ENCODE measurements at places on chromosomes 6 and 20.

GRCh38 chr20:577167-577791 is 32.8 kb downstream of the TCF15 start:
- no peak for DNase-seq

DNA sequence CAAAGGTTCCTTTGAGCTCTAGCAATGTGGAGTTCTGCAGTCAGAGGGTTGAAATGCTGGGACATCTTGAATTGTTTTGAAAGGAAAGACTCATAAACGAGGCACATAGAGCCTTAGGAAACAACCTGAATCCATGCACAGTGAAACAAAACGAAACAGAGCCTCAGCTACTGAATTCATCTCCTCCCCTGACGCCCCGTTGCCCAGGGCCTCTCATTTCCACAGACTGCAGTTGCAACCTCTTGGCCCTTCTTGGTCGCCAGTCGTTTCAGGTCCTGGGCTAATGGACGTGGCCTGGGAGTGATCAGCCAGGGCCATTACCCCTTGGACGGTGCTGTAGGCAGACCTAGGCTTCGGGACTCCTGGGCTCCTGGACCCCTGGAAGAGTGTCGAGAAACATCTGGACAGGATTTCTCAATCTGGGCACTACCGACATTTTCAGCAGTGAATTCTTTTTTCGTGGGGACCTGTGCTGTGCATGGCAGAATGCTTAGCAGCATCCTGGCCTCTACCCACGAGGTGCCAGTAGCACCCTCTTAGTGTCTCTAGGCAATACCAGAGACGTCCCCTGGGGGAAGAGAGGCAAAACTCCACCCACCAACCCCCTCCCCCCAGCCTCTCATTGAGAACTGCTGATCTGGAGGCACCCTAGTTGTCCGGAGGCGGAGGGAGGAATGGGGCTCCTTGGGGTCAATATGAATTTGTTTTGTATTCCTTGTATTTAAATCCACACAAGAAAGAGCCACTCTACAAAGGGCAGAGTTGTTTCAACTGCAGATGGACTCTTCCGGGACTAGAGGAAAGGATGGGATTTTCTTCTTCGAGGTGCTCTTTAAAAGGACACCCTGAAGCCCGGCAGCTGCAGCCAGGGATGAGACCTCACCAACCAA is 50.2 kb downstream of the TMEM242 start:
- DNase-seq: no peak

- no peak for DNase-seq
Measured at GRCh38 chr20:21301940-21302663, 1.0 kb upstream of the XRN2 start.

DNA sequence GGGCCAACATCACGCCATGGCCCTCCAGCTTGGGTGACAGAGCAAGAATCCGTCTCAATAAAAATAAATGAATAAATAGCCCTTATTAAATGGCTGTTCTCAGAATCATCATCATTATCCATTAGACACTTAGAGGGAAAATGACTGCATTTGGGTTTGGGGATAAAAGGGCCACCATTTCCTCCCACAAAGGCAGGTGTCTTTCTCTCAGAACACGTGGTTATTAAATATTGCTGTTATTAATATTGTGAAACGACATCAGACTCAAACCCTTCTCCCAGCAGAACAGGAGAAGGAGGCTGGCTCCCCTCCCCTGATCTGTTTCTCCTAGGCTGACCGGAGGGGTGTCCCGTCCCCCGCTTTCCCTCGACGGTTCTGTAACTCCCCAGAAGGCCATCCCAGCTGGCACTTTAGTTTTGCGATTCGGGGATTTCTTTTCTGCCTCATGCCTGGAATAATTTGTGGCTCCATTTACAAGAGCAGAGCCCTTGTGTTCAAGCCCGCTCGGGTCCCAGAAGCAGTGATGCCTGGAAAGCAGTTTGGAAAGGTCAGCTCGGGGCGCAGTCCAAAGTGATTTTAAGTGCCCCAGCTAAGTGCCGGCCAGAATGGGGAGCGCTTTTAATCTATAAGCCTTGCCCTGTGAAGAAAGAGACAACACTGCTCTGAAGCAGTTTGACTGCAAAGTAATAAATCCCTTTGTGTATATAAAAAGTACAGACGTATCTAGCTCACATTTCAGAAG is 41.9 kb downstream of the EYA2 start:
- no peak for DNase-seq

DNA sequence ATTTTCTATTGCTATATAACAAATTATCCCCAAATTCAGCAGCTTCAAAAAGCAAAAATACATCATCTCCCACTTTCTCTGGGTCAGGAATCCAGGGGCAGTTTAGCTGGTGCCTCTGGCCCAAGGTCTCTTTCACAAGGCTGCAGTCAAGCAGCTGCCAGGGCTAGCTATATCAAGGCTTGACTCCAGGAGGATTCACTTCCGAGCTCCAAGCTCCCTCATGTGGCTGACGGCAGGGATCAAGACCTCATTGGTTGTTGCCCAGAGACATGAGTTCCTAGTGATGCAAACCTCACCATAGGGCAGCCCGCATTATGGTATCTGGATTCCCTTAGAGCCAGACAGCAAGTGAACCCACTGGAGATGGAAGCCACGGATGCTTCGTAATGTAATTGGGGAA is 1.3 kb upstream of the VNN1 start:
- DNase-seq: no peak

DNA sequence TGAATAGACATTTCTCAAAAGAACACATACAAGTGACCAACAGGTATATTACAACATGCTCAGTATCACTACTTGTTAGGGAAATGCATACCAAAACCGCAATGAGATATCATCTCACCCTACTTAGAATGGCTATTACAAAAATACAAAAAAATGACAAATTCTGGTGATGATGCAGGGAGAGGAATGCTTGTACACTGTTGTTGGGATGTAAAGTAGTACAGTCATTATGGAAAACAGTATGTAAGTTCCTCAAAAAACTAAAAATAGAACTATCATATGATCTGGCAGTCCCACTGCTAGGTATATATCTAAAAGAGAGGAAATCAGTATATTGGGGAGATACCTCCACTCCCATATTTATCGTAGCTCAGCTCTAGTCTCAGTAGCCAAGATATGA is 10.9 kb upstream of the SLC17A5 start:
- no peak for DNase-seq

- DNase-seq: no peak
Measured at GRCh38 chr6:73712535-73713173, 16.7 kb downstream of the CD109 start.

- DNase-seq: no peak
Measured at GRCh38 chr6:13272131-13273046, 55.9 kb downstream of the TBC1D7 start.

DNA sequence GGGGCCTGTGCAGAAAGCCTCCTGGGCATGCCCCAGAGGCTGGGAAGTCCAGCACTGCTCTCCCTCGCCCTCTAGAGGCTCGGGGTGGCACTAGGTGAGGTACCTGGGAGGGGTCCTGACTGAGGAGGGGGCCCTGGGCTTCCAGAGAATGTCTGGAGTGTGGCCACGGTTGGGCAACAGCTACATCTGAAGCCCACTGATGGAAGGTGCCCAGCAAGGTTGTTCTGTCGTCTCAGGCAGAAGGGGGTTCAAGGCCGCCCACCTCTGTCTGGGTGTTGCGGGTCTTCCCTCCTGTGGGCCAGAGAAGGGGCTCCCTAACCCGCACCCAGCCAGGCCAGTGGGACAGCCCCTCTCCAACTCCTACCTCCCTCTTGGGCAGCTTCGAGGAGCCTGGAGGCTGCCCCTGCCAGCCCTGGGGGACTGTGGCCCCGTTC is 11.4 kb upstream of the VEGFA start:
- DNase-seq: no peak

DNA sequence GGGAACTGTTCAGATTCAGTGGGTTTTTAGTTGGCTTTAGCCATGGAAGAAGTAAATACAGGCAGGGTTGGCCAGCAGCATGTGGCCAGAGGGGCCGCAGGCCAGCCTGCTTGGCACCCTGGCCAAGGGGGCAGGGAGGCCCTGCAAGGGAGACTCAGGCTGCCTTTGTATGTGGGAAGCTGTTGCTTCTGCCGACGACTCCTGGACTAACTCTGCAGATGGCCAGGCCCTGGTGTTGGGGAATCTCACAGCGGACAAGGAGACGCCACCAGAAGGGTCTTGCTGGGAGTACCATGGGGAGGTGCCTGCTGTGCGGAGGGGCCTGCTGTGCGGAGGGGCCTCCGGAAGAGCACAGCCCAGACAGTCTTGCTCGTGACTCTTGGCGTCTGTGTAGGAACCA is 25.2 kb downstream of the PYGB start:
- no peak for DNase-seq

Measured in NCI-H1417 treated with DMSO at 0.1 percent for 48 hours (cell line).